GM12878 (cell line): ENCODE measurements at places on chromosomes 6 and 20. TPM values are rescaled to one million over a fixed set of nuclear protein-coding genes. Genes with fewer than 3 reads are reported as not detected.

TUBB2B gene
- 55.4 and 63.2 TPM in 2 replicates for total RNA-seq

- no peak overlapping the region for H3K27ac ChIP-seq
- H3K27me3 ChIP-seq: no peaks in the 10 kb centered on the region
- no peaks in the 10 kb centered on the region for H3K36me3 ChIP-seq
These were observed 68.9 kb upstream of the NCOA3 start for GRCh38 chr20:47432834-47433210.

- no peaks in the 10 kb centered on the region for H3K36me3 ChIP-seq
- H3K27me3 ChIP-seq: no peaks in the 10 kb centered on the region
- no peaks in the 10 kb centered on the region for H3K4me1 ChIP-seq
- no peak for DNase-seq
These were observed 237.1 kb downstream of the UST start for GRCh38 chr6:148983966-148984365.

GRCh38 chr20:21100578-21101452, 5.3 kb downstream of the LINC00237 start:
- no peak overlapping the region for H3K27ac ChIP-seq
- peaks cover 21% of the 10 kb centered on the region for H3K27me3 ChIP-seq
- no peaks in the 10 kb centered on the region for H3K36me3 ChIP-seq
- DNase-seq: no peak

DNA sequence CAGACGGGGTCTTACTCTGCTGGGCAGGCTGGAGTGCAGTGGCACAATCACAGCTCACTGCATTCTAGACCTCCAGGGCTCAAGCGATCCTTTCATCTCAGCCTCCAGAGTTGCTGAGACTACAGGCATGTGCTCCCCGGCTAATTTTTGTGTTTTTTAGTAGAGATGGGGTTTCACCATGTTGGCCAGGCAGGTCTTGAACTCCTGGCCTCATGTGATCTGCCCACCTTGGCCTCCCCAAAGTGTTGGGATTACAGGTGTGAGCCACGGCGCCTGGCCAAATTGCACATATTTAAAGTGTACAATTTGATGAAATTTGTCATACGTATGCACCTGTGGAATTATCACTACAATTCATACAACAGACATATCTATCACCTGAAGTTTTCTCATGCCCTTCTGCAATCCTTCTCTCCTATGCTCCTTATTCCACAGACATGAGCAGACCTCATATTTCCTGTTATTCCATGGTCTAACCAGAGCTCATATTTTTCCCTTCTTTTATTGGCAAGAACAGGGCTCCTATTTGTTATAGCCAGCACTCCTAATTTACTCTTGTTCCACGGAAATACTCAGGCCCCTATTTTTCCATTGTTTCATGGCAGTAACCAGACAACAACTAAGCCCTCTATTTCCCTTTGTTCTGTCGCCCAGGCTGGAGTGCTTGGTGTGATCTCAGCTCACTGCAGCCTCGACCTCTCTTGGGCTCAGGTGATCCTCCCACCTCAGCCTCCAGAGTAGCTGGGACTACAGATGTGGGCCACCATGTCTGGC, 2.2 kb upstream of the CSTL1 start:
- H3K27me3 ChIP-seq: no peaks in the 10 kb centered on the region; the same call in 1 of the 2 replicates
- H3K36me3 ChIP-seq: no peaks in the 10 kb centered on the region
- no peaks in the 10 kb centered on the region for H3K4me1 ChIP-seq
- no peak overlapping the region for H3K27ac ChIP-seq
- no peak for DNase-seq

GRCh38 chr6:126804332-126805064, 314.0 kb upstream of the RSPO3 start:
- H3K4me1 ChIP-seq: no peaks in the 10 kb centered on the region
- DNase-seq: no peak
- no peak overlapping the region for H3K27ac ChIP-seq
- H3K27me3 ChIP-seq: no peaks in the 10 kb centered on the region
- H3K4me3 ChIP-seq: no peak overlapping the region

DNA sequence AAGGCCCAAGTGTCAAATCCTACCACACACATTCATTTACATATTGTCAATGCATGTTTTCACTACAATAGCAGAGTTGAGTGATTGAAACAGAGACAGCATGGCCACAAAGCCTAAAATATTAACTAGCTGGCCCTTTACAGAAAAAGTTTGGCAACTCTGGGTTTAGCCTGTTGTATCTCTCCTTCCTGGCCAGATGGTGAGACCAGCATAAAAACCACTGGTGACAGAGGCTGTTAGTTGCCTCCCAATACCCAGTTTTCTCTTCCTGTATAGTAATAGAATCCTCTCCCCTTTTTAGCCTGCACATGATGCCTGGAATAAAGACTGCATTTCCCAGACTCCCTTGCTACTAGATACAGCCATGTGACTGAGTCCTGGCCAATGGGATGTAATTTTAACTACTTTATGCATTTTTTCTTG, 100.0 kb upstream of the TAB2 start:
- no peaks in the 10 kb centered on the region for H3K36me3 ChIP-seq
- no peak for DNase-seq
- H3K27ac ChIP-seq: no peak overlapping the region
- H3K4me3 ChIP-seq: no peak overlapping the region

PLCG1 gene
- 78.6 and 85.4 TPM in 2 replicates for total RNA-seq

DNA sequence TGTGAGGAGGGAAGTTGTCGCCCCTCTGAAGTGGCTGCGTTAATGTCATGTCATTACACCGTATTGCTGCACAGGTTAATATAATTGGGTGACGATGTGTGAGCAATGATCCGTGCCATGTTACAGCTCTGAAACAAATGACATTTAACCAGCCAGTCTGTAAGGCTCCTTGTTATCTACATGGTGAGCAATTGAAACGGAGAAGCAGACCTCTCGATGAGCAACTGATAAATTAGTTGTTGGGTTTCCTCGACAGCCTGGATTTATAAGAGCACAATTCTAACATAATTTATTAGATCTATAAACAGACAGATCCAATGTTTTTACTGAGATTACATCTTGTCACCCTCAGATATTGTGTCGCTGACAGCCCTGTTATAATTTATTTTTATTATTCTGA, 49.9 kb upstream of the MAFB start:
- 0 out of 2 replicates have a peak, but pooled peaks cover 5% of the 10 kb centered on the region for H3K27me3 ChIP-seq
- no peak for DNase-seq
- no peaks in the 10 kb centered on the region for H3K36me3 ChIP-seq
- H3K4me3 ChIP-seq: no peak overlapping the region
- no peaks in the 10 kb centered on the region for H3K4me1 ChIP-seq

DNA sequence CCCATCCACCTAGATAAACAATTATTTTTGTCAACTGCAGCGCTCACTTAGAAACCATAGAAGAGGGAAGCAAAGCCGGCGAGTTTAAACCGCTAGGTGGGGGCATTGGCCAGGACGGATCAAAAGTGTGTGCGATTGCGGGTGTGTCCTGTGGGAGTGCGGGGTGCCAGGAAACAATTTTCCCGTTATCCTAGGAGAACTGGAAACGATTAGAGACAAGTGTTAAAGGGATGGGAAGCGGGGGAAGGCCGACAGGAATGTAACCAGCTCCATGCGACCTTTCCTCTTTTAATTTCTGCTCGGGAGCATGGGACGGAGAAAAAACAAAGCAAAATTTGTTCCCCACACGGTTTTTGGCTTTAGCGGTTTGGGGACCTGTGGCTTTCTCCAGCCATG, 2.8 kb upstream of the HTR1B start:
- H3K4me3 ChIP-seq: peak overlapping the region; percentile 63
- no peaks in the 10 kb centered on the region for H3K4me1 ChIP-seq
- no peaks in the 10 kb centered on the region for H3K36me3 ChIP-seq
- H3K27ac ChIP-seq: no peak overlapping the region

SUN5 gene
- not detected in 2 replicates for total RNA-seq

NECAB3 gene
- total RNA-seq: 13.6 and 14.2 TPM in 2 replicates

PPP1R3D gene
- 4.8 and 5.1 TPM in 2 replicates for total RNA-seq

GRCh38 chr6:3751077-3751729, at the start of gene PXDC1:
PXDC1 (minus strand) TSS chr6:3751713; CDS start chr6:3751531, 182 bp downstream.
- peak within 1 kb of the TSS; percentile 60 for H3K4me3 ChIP-seq
- H3K27ac ChIP-seq: no peak within 1 kb of the TSS
- peaks cover 8% of the 10 kb centered on the region for H3K27me3 ChIP-seq
- H3K4me1 ChIP-seq: no peaks in the 10 kb centered on the region; the same call in none of the 2 replicates
- no peak for DNase-seq

DNA sequence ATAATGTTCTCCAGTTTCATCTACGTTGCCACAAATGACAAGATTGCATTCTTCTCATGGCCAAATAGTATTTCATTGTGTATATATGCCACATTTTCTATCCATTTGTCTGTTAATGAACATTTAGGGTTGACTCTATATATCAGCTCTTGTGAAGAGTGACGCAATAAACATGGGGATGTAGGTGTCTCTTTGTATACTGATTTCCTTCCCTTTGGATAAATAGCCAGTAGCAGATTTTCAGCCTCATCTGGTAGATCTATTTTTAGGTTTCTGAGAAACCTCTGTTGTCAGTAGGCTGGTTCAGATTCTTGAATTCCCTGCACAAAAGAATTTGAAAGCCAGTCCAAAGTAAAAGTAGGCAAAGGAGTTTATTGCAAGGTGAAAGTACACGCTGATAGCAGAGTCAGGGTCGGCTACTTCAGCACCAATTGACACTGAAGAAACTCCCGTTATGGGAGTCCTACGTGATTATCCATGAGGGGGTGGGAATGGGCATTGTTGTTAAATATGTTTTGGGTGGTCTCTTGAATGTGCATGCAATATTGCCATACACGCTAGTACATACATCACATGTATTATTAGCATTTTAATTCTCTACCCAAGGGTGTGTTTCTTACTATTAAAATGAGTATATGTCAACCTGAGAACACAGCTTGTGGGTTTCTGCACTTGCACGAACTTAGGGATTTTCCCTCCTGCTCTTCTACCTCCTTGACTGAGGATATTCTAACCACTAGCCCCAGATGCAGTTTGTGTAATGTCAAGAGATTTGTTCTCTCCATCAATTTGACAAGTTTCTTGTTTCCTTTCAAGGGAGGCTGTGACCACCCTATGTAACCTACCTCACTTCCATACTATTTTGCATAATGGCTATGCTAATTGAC, 14.4 kb upstream of the SLC17A2 start:
- H3K27ac ChIP-seq: no peak overlapping the region
- DNase-seq: peak; percentile 51
- no peaks in the 10 kb centered on the region for H3K4me1 ChIP-seq

CDC25B gene
- total RNA-seq: 58.8 and 58.9 TPM in 2 replicates

DNA sequence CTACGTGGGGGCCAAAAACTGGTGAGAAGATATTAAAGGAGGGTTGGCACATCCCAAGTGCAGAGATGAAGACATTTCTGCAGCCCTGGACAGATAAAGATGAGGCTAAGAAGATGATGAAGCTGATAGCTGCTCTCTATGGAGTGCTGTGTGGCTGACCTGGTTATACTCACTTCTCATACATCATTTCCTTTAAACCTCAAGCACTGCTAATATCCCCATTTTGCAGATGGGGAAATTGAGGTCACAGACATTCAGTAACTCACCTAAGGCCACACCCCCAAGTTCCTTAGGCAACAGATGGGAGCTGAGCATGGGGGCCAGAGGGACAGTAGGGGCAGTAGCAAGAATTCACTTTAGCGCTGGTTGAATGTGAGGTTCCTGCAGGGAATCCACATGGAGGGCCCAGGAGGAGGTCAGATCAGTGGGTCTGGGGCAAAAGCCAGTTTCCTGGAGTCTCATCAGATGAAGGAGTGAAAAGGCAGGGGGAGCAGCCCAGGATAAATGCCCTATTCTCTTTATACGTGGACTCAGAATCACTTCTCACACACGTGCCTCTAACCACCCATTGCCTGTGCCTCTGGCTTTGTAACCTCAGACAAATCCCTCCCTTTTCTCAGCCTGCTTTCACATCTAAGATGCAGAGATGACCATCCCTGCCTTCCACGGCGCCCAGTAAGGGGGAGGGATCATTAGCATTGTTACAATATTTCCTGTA, 125.8 kb downstream of the NFATC2 start:
- no peak overlapping the region for H3K4me3 ChIP-seq
- H3K4me1 ChIP-seq: peaks cover 41% of the 10 kb centered on the region
- H3K27ac ChIP-seq: no peak overlapping the region

ESF1 gene
- total RNA-seq: 19.1 and 20.2 TPM in 2 replicates

EYS gene
- total RNA-seq: not detected in 2 replicates

DNA sequence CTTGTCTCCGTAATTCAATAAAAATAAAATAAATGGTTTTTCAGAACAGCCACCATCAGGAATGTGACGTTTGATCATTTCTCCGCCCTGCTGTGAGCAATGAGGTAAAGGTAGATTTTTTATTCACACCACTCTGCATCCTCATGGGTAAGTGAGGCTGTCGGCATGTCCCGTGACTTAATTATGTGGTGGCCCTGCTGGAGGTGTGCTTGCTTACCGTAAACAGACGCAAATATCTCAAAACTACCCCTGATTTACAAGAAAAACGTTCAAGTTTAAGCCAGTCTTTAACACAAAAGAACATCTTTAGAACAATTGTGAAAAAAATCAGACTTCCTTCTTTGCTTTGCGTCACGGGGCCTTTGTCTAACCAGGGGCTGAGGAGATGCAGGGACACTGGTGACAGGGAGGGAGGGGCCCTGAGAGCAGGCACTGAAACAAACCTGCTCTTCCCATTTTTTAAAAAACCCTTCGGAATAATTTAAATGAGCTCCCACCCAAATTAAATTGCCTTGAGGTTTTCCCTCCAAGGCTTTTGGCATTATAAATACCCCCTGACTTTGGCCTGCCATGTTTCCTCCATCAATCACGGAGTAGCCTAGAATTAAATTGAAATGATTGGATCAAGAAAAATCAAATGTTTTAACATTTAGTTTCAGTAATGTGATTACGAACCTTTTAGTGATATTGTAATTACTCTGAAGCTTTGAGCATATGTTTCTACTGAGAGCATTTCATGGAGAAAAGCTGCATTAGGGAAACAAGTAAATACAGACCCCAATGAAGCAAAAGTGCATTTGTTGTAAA, 13.4 kb downstream of the PRKN start:
- H3K36me3 ChIP-seq: no peaks in the 10 kb centered on the region
- no peak overlapping the region for H3K4me3 ChIP-seq
- no peak for DNase-seq
- no peak overlapping the region for H3K27ac ChIP-seq

DNA sequence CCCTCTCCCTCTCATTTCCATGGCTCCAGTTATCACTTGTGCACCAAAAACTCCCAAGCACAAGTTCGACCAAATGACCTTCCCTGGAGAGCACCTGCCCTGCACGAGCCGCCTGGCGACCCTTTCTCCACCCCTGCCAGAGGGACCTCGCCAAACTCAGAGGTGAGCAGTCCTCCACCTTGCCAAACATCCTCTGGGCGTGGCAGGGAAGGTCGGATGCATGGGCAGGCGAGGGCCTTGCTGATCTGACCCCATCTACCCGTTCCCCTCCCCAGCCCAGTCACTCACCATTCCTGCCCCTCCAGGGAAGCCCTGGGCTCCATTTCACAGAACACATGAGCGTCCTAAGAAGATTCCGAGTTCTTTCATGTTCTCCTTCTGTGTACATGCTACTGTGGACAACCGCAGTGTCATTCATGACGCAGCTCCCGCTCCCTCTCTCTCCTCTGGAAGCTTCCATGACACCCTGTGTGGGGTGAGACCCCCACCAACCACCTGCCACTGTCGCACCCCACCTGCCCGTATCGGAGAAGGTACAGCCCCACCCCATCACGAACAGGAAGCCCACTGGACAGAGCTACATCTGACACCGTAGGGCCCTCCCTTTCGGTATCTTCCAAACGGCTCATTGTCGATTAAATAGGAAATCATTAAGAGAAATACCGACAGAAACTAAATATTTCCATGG, 104.3 kb downstream of the DACT2 start:
- no peaks in the 10 kb centered on the region for H3K4me1 ChIP-seq
- H3K27ac ChIP-seq: no peak overlapping the region
- no peaks in the 10 kb centered on the region for H3K36me3 ChIP-seq
- no peaks in the 10 kb centered on the region for H3K27me3 ChIP-seq

PPP1R16B gene
- 89.9 and 90.2 TPM in 2 replicates for total RNA-seq

GRCh38 chr20:8721098-8721497, 347.8 kb upstream of the PLCB4 start:
- peak; percentile 7 for DNase-seq
- H3K4me3 ChIP-seq: no peak overlapping the region
- H3K36me3 ChIP-seq: no peaks in the 10 kb centered on the region
- H3K4me1 ChIP-seq: no peaks in the 10 kb centered on the region
